ENCODE measurements at places on chromosomes 4 and X. TPM values are rescaled to one million over a fixed set of nuclear protein-coding genes. Genes with fewer than 3 reads are reported as not detected.

Gene AFP
- not detected for total RNA-seq

- peaks cover 15% of the 10 kb centered on the region for H3K4me1 ChIP-seq
- peak; percentile 27 for DNase-seq
- no peak overlapping the region for H3K27ac ChIP-seq
- H3K4me3 ChIP-seq = no peak overlapping the region
These were observed 99.3 kb upstream of the PRKG2 start for GRCh38 chr4:81314196-81314896.

DNA sequence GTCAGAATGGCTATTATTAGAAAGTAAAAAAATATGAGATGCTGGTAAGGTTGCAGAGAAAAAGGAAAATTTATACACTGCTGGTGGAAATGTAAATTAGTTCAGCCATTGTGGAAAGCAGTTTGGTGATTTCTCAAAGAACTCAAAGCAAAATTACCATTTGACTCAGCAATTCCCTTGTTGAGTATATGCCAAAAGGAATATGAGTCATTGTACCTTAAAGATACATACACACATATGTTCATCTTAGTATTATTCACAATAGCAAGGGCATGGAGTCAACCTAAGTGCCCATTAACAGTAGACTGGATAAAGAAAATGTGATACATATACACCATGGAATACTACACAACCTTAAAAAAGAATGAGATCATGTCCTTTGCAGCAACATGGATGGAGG lies 148.2 kb downstream of the COMMD8 start:
- H3K4me3 ChIP-seq = no peak overlapping the region
- no peaks in the 10 kb centered on the region for H3K4me1 ChIP-seq
- no peak for DNase-seq
- no peaks in the 10 kb centered on the region for H3K27me3 ChIP-seq
- no peak overlapping the region for H3K27ac ChIP-seq

Gene CENPVL2
- not detected for total RNA-seq

DNA sequence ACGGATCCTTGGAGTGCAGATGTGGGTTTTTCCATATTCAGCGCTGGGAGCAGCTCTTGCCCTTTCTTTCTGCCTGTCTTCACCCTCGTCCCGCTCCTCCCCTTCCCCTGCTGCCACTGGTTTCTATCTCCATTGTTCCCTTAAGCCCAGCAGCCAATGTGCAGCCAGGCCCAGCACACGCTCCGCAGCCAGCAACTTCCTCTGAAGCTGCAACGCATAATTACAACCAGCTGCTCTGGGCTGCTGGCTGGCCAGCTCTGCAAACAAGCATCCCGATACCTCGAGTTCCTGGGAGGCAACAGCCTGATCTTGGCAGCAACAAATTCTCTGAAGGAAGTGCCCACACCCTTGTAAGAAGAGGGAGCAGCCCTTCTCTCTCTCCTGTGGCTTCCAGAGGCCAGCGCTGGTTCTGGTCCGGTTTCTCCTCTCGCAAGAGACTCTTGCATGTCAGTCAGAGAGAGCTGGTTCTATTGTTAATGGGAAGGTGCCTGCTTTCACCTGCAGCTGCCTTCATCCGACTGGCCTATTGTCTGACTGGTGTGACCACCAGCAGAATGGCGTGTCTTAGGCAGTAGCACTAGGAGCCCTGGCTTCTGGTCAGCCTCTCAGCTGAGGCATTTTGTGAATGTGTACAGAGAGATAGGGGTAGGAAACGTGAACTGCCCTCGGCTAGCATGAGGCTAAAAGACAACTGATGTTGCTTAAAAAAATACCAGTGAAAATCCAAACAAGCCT lies 83.8 kb upstream of the MAML3 start:
- peaks cover 50% of the 10 kb centered on the region for H3K4me1 ChIP-seq
- no peaks in the 10 kb centered on the region for H3K36me3 ChIP-seq
- peak overlapping the region; percentile 53 for H3K4me3 ChIP-seq

- H3K36me3 ChIP-seq = peaks cover 28% of the 10 kb centered on the region
- H3K4me1 ChIP-seq = peaks cover 8% of the 10 kb centered on the region
- H3K4me3 ChIP-seq = no peak overlapping the region
- no peak for DNase-seq
- H3K27me3 ChIP-seq = no peaks in the 10 kb centered on the region
These were observed 80.1 kb downstream of the CENPC start for GRCh38 chr4:67465032-67465762.

GRCh38 chr4:35835893-35836292 lies 408.4 kb downstream of the ARAP2 start:
- no peaks in the 10 kb centered on the region for H3K36me3 ChIP-seq
- no peaks in the 10 kb centered on the region for H3K27me3 ChIP-seq
- H3K4me3 ChIP-seq = no peak overlapping the region
- no peak overlapping the region for H3K27ac ChIP-seq
- no peaks in the 10 kb centered on the region for H3K4me1 ChIP-seq
- DNase-seq = no peak

DNA sequence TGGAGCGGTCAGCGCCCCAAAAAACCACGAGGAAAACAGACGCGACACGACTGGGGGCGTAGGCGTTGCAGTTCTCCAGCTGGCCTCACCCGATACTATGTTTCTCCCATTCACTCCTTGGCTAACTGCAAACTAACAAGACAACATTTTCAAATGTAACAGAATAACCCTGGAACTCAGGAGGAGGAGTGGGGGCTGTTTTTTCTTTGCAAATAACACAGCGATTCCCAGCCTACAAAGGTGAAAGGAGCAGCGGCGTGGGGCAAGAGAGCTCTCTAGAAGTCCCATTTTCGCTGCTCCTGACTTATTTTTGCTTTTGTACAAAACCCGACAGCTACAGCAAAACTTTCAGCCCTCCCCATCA lies 1.6 kb downstream of the SOX3 start:
- peak overlapping the region; percentile 57 for H3K4me3 ChIP-seq
- no peak overlapping the region for H3K27ac ChIP-seq
- peaks cover 7% of the 10 kb centered on the region for H3K4me1 ChIP-seq
- H3K27me3 ChIP-seq = peaks cover 99% of the 10 kb centered on the region
- DNase-seq = no peak

Gene IL2
- not detected for total RNA-seq

DNA sequence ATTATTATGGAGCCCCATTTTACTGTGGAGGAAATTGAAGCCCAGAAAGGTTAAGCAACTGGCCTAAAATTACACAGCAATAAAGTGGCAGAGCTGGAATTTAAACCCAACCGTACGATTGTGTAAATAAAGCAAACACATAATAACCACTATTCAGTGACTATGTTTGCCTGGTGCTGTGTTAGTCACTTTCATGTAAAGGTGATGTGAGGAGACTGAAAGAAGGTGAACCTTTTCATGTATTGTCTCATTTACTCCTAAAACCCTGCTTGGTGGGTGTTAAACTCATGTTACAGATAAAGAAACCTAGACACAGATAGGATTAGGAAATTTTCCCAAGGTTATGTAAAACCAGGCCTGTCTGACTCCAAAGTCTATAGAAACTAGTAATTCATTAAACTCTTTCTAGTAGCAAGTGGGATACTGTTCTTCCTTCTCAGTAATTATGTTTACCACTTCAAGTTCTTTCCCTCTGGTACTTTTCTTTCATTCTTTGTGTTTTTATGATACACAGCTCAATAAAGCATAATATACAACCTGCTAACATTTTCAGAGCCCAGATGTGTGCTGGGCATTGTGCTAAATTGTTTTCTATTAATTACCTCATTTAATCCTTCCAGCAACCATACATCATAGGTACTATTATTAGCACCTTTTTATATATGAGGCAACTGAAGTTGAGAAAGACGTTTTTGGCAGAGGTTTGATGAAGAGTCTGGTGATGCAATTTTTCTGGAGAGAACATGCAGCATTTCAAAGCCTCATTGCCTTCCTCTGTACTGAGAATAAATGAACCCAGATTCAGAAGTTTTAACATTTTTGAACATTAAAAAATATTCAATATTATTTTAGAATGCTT lies 202.7 kb downstream of the SPRY1 start:
- no peak overlapping the region for H3K4me3 ChIP-seq
- no peak for DNase-seq
- H3K27me3 ChIP-seq = no peaks in the 10 kb centered on the region
- H3K36me3 ChIP-seq = no peaks in the 10 kb centered on the region
- peak overlapping the region; percentile 78 for H3K27ac ChIP-seq

Gene SPANXC
- not detected for total RNA-seq

- H3K4me3 ChIP-seq = no peak overlapping the region
- H3K36me3 ChIP-seq = peaks cover 47% of the 10 kb centered on the region
- H3K27me3 ChIP-seq = no peaks in the 10 kb centered on the region
- H3K4me1 ChIP-seq = no peaks in the 10 kb centered on the region
- no peak overlapping the region for H3K27ac ChIP-seq
- no peak for DNase-seq
These were observed 7.9 kb downstream of the MBTPS2 start for GRCh38 chrX:21847342-21847741.

GRCh38 chrX:23699636-23700194 lies 32.4 kb downstream of the PRDX4 start:
- no peaks in the 10 kb centered on the region for H3K27me3 ChIP-seq
- no peak for DNase-seq
- peaks cover 5% of the 10 kb centered on the region for H3K4me1 ChIP-seq
- H3K27ac ChIP-seq = no peak overlapping the region
- peaks cover 16% of the 10 kb centered on the region for H3K36me3 ChIP-seq

DNA sequence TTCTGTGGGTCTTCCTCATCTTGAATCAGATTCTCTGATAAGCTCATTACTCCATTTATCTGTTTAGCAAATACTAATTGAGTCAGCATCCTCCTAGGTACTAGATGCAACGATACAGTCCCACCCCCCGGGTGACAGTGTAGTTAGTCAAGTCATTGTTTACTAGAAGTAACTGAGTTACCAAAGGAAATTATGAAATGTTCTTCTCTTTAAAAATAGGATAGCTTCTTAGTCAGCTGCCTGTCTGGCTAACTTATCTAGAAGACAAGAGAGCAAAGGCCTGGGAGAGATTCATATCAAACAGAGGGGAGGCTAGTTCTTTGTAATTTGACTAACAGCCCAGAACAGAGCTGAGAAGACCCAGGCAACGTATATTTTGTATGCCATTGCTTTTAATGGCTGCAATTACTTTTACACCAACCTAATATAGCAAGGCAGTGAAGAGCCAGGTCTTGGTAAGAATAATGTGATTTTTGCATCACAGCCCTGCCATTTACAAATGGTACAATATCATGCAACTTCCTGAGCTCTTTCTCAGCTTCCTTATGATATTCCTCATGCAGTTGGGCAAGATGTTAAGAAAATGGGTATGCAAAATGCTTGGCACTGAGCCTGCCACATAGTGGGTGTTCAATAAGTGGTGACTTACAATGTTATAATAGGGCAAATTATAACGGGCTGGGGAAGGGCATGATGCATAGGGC lies 149.9 kb downstream of the CHIC2 start:
- H3K4me1 ChIP-seq = peaks cover under 1% of the 10 kb centered on the region
- DNase-seq = no peak
- no peaks in the 10 kb centered on the region for H3K36me3 ChIP-seq
- H3K27me3 ChIP-seq = peaks cover 57% of the 10 kb centered on the region
- H3K4me3 ChIP-seq = no peak overlapping the region

All from left ventricle myocardium inferior (tissue), 1 donor.